ENCODE measurements at places on chromosomes 5 and 9. TPM values are rescaled to one million over a fixed set of nuclear protein-coding genes. Genes with fewer than 3 reads are reported as not detected.

LECT2 gene
- total RNA-seq, result not detected

ZNF474 gene
- not detected for total RNA-seq

PIP5K1B gene
- 1.7 TPM for total RNA-seq

NR2F1-AS1 gene
- total RNA-seq, result 1.9 TPM

SLC6A19 gene
- total RNA-seq, result not detected

LRRTM2 gene
- total RNA-seq, result not detected

ZNF883 gene
- 10.7 TPM for total RNA-seq

All from H9 (cell line).